ENCODE measurements at places on chromosomes 4 and X. TPM values are rescaled to one million over a fixed set of nuclear protein-coding genes. Genes with fewer than 3 reads are reported as not detected.

DNA sequence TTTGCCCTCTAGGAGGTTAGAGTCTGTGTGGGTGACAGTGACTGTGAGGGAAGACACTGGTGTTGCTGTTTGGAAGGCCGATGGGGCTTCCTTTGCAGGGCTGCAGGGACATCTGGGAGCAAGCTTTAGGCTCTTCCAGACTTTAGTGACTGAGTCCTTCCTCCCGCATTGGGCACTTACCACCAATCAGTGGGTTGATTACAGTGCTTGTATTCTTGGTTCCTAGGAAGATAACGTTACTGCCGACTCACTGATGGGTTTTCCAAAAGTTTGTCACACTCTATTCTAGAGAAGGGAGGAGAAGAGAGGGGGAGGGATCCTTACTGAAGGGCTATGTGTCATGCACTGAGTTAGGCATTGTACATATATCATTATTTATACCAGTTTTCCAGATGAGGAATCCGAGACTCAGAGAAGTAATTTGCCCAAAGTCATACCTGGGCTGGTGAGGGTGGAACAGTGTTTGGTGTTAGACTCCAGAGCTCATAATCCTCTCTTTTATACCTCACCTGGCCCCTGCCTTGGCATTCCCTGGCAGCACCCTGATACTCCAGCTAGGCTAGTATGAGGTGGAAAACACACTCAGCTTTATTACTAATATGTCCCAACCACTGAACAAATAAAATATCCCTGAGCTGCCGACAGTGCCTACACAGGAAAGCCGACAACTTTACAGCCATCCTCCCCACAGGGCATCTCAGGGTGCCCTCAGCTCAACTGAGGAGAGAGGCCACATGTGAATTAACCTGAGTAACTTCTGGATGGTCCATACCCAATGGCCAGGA is 3.8 kb downstream of the CHST7 start:
- no peak for DNase-seq

DNA sequence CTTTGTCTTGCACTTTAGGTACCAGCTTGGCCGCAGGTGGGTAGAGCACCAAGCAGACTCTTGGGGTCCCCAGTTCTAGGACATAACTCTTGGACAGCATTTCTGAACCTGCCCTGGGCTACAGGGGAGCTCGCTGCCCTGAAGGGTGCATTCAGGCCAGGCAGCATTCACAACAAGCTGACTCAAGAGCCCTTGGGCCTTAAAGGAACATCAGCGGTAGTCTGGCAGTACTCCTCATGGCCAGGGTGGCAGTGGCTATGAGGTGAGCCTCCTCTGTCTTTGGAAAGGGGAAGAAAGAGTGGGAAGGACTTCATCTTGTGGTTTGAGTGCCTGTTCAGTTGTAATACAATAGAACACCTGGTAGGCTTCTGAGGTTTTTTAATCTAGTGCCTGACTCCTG is 24.8 kb upstream of the SMARCA5 start:
- no peak for DNase-seq

GRCh38 chr4:137213372-137214173 is 318.7 kb downstream of the PCDH18 start:
- DNase-seq = no peak

The NDNF gene
- polyA plus RNA-seq = not detected

GRCh38 chrX:40012868-40013265 is 84.9 kb downstream of the BCOR start:
- peak; percentile 37 for DNase-seq

- no peak for DNase-seq
Measured at GRCh38 chrX:23901060-23901459, 6.7 kb downstream of the APOO start.

The CRLF2 gene
- not detected for polyA plus RNA-seq

DNA sequence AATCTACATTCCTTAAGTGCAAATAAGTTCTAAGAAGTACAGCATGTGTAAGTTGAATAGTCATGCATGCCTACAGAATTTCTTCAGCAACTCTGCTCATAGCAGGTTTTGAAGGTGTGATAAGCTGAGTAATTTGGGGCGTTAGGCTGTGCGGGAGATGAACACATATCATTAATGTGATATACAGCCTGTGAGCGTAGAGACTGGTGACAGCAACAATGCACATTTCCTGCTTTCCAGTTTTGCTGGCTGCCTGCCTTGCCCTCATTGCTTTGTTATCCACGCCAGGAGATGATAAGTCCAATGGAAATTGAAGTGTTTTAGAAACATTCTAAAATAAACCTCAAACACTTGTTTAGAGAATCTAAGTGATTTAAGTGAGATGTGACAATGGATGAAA is 1709.4 kb downstream of the ARAP2 start:
- peak; percentile 4 for DNase-seq

- peak; percentile 25 for DNase-seq
Measured at GRCh38 chrX:48945517-48946348, 11.7 kb downstream of the OTUD5 start.

DNA sequence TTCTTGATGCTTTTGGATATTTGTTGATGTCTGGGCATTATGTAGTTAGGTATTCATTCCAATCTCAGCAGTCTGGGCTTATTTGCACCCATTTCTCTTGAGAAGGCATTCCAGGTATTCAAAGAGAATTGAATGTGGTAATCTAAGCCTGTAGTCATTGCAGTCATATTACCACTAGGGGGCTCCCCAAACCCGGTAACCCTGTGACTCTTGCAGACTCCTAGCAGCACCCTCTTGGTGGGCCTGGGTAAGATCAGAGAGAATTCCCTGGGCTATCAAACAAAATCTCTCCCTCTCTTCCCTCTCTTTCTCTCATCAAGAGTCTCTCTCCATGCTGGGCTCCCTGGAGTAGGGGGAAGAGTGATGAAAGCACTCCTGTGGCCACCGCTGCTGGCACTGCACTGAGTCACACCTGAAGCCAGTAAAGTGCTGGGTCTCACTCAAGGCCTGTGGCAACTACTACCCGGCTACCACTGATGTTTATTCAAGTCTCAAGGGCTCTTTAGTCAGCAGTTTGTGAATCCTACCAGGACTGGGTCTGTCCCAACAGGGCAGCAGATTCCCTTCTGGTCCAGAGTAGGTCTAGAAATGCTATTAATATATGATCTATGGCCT is 187.7 kb upstream of the NUDT10 start:
- peak; percentile 2 for DNase-seq

The CCNB3 gene
- polyA plus RNA-seq = 0.67 TPM

- no peak for DNase-seq
Measured at GRCh38 chr4:11198516-11199305, 230.0 kb downstream of the HS3ST1 start.

DNA sequence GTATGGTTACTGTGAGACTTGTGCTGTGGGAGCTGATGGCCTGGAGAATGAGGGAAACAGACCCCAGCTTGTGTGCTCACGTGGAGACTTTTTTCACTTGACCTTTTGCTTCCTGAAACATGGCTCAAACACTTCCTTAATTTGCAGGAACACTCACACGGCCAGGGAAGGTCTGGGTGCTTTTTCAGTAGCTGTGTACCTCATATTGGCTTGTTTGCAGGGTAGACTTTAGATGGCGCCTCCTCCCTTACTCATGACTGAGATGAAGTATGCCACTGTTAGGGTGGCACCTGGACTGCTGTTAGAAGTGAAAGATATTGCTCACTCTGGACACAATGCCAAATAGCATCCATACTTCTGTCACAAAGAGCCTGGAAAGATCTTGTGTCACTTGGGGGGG is 75.7 kb upstream of the WDR1 start:
- DNase-seq = no peak

GRCh38 chrX:20542072-20542471 is 275.4 kb upstream of the RPS6KA3 start:
- DNase-seq = no peak

The FAM149A gene
- polyA plus RNA-seq = 9.6 TPM

GRCh38 chrX:119602701-119603255 is 3.4 kb downstream of the NKRF start:
- no peak for DNase-seq

- DNase-seq = no peak
Measured at GRCh38 chrX:150543230-150544155, 24.9 kb upstream of the MTM1 start.

GRCh38 chr4:79292008-79292407 is 33.9 kb downstream of the NAA11 start:
- no peak for DNase-seq

The IL21 gene
- not detected for polyA plus RNA-seq

- DNase-seq = no peak
Measured at GRCh38 chr4:14176613-14177012, 549.1 kb upstream of the BOD1L1 start.

DNA sequence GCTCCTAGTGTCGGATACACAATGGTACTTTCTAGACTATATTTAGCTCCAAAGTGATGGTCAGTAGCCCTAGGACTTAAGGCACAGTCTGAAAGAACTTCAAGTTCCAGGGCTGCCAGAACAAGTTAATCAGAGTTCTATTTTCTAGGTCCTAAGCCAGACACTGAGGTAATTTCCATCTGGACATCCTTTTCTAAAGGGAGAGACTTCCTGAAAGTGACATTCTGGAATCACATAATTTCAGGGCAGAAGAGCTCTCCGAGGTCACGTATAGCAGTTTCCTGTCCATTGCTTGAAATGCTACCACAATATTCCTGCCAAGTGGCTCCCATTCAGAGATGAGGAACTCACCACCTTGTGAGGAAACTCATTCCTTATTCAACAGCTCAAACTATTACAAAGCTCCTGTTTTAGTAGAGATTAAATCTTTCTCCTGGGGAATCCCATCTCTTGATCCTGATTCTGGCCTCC is 117.9 kb downstream of the COL25A1 start:
- peak; percentile 79 for DNase-seq

DNA sequence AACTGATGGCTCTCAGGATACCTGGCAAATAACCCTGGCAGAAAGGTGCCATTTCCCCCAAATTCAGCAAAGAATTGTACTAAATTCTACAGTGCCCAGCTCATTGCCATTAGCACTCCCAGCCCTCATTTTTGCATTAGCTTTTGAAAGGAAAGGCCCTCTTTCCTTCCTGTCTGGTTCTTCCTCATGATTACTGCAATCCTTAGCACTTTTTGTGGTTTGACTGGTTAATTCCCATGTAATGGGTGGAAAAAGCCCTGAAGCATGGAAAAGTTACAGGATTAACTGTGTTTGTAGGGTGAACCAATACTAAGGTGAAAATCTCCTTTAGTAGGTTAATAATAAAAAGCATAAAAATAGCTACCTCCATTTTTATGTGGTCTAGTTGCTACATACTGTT is 139.5 kb downstream of the NPNT start:
- no peak for DNase-seq

The FAM184B gene
- 2.4 TPM for polyA plus RNA-seq

The SCML2 gene
- 7.7 TPM for polyA plus RNA-seq

DNA sequence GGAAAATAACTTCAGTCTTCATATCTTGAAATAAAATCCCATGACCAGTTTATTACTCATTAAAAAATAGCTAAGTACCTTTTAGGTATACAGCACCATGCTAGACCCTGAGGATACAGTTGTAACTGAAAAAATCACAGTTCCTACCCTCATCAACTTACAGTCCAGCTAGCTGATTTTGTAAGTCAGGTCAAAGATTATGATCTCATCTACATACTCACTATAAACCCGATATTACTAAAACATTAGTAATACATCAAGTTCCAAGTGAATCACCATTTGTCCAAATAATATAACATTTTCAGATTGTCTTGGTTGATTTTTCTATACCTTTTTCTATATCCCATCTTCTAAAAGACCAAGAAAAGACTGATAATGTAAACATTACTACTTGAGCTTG is 333.9 kb downstream of the INPP4B start:
- DNase-seq = no peak

The GUCY1A1 gene
- polyA plus RNA-seq = 20.0 TPM

The P2RY4 gene
- polyA plus RNA-seq = 0.41 TPM

The CDKL2 gene
- 0.18 TPM for polyA plus RNA-seq

GRCh38 chr4:101289306-101289705 is 58.0 kb downstream of the PPP3CA start:
- DNase-seq = no peak

- DNase-seq = no peak
Measured at GRCh38 chr4:25104591-25104990, 55.7 kb downstream of the SEPSECS start.

- DNase-seq = no peak
Measured at GRCh38 chr4:25246680-25247611, 13.1 kb downstream of the PI4K2B start.

Data from muscle of arm (tissue), 14 donors.